ENCODE measurements at places on chromosomes 3 and 15. TPM values are rescaled to one million over a fixed set of nuclear protein-coding genes. Genes with fewer than 3 reads are reported as not detected.

- DNase-seq, result no peak
Measured at GRCh38 chr3:46521096-46521495, 23.3 kb downstream of the RTP3 start.

- DNase-seq, result no peak
Measured at GRCh38 chr3:127827808-127828207, 5.5 kb upstream of the MGLL start.

GRCh38 chr3:138381950-138382715, 33.8 kb downstream of the MRAS start:
- DNase-seq, result peak; percentile 78

DNA sequence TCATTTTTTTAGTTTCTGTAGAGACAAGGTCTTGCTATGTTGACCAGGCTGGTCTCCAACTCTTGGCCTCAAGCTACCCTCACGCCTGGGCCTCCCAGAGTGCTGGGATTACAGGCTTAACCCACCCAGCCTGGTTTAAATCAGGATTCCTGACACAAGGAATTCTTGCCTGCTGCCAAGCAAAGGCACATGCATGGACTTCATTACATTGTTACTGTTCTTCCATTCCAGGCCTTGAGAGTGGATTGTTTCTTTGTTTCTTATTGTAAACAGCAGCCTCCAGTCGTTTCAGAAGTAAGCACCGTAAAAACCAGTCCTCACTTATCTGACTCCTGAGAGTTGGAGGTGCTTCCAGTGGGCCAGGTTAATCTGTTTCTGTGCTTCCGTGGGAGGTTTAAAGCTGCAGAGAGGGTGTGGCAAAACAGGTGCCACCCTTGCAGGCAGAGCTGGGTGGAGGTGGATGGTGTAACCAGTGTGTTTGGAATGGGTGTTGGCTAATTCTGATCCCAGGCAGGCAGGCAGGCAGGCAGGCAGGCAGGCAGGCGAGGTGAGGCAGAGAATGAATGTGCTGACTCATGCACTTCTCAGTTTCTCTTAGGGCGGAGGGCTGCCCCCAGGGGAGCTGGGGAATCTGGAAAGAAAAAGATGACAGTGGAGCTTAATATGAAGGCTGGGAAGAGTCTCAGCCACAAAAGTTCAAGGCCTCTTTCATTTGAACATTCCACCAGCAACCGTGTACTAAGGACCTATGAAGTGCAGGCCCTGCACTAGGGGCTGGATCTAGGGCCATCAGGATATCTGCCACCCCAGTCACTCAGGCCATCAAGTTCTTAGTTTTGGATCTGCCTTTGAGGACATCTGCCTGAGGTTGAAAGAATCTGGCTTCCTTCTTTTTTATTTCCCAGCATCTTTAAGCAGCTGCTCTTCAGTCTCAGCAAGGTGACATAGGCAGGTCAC, 37.0 kb upstream of the CDCP1 start:
- no peak for DNase-seq

- no peak for DNase-seq
Measured at GRCh38 chr15:97525809-97526208, 434.7 kb upstream of the ARRDC4 start.

- peak; percentile 92 for DNase-seq
Measured at GRCh38 chr3:127613406-127613805, 15.2 kb downstream of the MCM2 start.

GRCh38 chr3:50100956-50101845, 12.5 kb downstream of the RBM5 start:
- no peak for DNase-seq

DNA sequence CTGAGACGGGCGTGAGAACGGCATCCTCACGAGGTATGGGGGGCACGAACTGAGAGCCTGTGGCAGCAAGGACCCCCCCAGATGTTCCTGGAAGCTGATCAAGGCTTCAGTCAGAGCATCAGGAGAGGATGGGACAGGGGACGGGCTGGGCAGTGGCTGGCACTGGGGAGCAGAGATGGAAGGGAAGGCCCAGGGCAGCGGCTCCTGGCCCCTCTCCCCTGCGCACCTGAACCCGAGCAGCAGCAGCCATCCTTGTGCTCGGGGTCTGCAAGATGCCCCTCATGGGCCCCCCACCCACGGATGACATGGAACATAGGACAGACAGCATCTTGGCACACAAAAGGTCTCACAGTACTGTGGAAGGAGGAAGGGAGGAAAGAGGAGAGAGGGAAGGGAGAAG, 51.3 kb downstream of the DHX30 start:
- no peak for DNase-seq

DNA sequence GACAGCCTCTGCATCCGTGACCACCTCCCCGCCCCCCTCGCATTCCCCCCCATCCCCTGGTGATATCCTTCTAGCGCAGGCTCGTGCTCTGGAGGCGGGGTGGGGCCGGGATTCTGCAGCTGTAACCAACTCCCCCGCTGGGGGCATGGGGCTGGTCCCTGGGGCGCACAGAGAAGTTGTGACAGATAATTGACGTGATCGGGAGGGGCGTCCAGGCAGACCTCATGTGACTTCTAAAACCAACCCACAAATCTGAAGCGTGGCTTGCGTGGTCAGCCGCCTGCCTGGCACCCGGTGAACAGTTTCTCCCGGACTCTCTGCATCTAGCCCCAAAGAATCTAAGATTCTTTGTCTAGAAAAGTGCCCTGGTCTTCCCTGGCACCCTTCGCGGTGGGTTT, 100.6 kb upstream of the IGF1R start:
- no peak for DNase-seq

Gene STRIT1
- not detected for total RNA-seq

Gene SERINC4
- 0.18 TPM for total RNA-seq

Gene GOLGA8Q
- 0.53 TPM for total RNA-seq

All from left lobe of liver (tissue), 2 donors.